CD8-positive, alpha-beta memory T cell (primary cell): ENCODE measurements at places on chromosomes 4 and X. TPM values are rescaled to one million over a fixed set of nuclear protein-coding genes. Genes with fewer than 3 reads are reported as not detected.

GRCh38 chr4:173699841-173700475, 169.9 kb upstream of the HAND2 start:
- no peak overlapping the region for H3K4me3 ChIP-seq
- no peak overlapping the region for H3K27ac ChIP-seq
- no peaks in the 10 kb centered on the region for H3K4me1 ChIP-seq
- no peaks in the 10 kb centered on the region for H3K36me3 ChIP-seq
- H3K27me3 ChIP-seq = no peaks in the 10 kb centered on the region

GRCh38 chr4:36388710-36389109, 107.3 kb downstream of the DTHD1 start:
- no peaks in the 10 kb centered on the region for H3K27me3 ChIP-seq
- H3K4me3 ChIP-seq = no peak overlapping the region
- peaks cover 22% of the 10 kb centered on the region for H3K4me1 ChIP-seq
- H3K27ac ChIP-seq = no peak overlapping the region
- H3K36me3 ChIP-seq = no peaks in the 10 kb centered on the region
- no peak for DNase-seq

DNA sequence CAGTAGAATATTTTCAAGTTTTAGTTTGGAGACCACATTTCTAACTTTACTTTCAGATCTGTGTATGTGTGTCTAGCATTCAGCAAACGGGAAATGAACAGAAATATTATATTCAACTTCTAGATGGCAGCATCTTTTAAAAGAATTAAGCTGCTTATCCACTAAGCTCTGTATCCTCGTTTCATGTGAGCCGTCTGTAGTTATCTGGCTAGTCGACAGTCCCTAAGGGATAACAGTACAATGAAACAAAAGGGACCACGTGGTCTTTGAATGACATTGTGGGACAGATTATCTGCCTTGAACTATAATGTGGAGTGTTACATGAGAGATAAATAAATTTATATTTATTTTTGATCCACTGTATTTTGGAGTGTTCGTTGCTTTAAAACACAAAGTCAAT, 35.8 kb upstream of the PRSS12 start:
- no peaks in the 10 kb centered on the region for H3K4me1 ChIP-seq
- no peak overlapping the region for H3K4me3 ChIP-seq
- no peaks in the 10 kb centered on the region for H3K27me3 ChIP-seq
- H3K27ac ChIP-seq = no peak overlapping the region
- DNase-seq = no peak

DNA sequence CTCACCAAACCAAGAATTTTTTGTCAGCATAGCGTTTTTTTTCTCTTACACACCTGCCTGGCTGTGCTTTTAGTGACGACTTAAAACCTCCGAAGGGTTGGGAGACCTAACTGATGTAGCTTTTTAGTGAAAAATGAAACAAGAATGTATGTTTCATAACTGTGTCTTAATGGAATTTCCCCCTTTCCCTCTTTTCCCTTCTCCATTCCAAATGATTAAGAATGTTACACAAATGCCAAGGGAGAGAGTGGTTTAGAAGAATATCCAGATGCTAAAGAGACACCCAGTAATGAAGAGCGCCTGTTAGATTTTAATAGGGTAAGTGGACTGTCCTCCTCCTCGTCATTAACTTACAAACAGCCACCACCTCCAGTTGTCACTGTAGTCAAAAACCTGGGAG, 33.2 kb upstream of the TBC1D14 start:
- H3K4me1 ChIP-seq = no peaks in the 10 kb centered on the region
- H3K27me3 ChIP-seq = no peaks in the 10 kb centered on the region
- H3K36me3 ChIP-seq = peaks cover 44% of the 10 kb centered on the region

The IL2 gene
- 173 TPM for total RNA-seq

The TASL gene
- 1.5 TPM for total RNA-seq

The SPANXN3 gene
- not detected for total RNA-seq
